Tibial nerve (tissue), 4 donors: ENCODE measurements at places on chromosomes 12 and 14.
A peak's percentile ranks its signal among the peaks of the same experiment; 100 is the strongest.

DNA sequence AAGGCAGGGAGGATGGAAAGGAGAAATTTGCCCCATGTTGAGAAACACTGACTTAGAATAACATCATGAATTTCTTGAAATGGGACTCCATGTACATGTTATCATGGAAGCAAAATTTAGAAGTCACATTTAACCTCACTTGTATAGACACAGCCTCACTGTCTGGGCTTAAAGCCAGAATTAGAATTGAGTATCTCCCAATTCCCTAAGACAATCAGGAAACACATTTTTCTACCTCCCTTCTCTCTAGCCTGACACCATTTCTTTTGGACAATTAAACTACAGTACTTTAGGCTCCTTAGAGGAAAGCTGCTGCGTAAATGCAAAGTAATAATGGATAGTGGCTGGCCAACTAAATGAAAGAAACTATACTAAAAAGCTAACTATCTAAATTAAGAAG is 795.5 kb downstream of the C12orf50 start:
- DNase-seq: no peak

DNA sequence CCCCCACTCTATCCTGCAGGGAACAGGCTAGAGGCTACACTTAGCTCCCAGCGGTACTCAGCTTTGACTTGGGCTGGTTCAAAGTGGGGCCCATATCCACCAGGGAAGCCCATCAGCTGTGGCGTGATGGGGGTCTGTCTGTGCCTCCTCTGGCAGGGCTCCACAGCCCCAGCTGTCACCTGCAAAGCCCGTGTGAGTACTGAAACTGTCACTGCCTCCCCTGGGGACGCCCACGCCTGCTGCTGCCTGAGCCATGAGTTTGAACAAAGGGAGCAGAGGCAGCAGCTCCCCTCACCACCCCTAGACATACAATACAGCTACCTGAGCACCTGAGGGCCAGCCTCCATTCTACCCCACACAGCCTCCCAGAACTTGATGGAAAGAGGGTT is 5.0 kb downstream of the REM2 start:
- no peak for DNase-seq

DNA sequence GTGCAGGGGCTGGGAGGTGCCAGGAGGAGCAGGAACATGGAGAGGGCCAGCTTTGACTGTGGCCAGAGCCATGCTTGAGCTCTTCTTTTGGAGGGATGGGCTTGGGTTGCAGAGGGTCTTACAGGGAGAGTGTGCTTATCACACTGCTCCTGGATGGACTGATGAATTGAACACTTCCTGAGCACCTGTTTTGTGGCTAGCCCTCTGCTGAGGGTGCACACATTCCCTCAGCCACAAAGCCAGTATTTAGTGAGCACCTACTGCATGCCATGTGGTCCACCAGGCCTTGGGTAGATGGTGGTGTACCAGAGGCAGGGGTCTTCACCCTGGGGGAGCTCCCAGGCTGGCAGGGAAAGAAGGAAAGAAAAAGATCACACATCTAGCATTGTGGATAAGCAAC is 118.9 kb downstream of the SLC25A47 start:
- no peak for DNase-seq

GRCh38 chr12:55818140-55818728 is 393 bp downstream of the ORMDL2 start:
- no peak for DNase-seq

DNA sequence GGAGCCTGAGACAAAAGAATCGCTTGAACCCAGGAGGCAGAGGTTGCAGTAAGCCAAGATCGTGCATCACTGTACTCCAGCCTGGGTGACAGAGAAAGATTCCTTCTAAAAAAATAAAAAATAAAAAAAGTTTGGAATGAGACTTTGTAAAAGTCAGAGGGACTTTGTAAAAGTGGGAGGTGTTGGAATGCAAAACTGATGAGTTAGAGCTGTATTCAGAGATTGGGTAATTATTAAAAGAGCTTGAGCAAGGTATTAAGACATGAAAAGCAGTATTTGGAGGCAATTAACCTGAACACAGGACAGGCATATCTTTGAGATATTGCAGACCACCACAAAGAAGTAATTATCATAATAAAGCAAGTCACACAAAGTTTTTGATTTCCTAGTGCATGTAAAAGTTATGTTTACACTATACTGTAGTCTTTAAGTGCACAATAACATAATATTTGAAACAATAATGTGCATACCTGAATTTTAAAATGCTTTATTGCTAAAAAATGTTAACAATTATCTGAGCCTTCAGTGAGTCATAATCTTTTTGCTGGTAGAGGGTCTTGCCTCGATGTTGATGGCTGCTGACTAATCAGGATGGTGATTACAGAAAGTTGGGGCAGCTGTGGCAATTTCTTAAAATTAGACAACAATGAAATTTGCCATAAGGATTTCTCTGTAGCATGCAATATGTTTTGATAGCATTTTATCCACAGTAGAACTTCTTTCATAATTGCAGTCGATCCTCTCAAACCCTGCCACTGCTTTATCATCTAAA is 33.1 kb downstream of the PHLDA1 start:
- DNase-seq: no peak

DNA sequence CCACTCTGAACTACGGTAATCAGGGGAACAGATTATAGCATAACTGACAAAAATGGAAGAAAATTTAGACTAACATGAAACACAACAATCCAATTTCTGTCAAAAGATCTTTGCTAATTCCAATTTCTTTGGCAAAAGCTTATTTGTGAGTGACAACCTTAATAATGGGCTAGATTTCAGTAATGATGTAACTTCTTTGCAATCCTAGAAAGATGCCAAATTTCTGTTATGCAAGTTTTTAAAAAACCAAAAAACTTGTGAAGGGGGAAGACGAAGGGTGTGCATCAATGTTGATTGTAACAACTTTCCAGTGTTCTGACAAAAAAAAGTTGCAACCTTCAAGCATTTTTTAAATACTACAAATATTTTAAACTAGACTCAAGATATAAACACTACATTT is 59.9 kb downstream of the DICER1 start:
- no peak for DNase-seq

- DNase-seq: no peak
These were observed 161.3 kb downstream of the C12orf42 start for GRCh38 chr12:103334466-103334865.

- DNase-seq: no peak
These were observed 2.1 kb downstream of the ITPK1 start for GRCh38 chr14:93113678-93114067.

- DNase-seq: no peak
These were observed 9.1 kb downstream of the PSEN1 start for GRCh38 chr14:73145371-73145770.

DNA sequence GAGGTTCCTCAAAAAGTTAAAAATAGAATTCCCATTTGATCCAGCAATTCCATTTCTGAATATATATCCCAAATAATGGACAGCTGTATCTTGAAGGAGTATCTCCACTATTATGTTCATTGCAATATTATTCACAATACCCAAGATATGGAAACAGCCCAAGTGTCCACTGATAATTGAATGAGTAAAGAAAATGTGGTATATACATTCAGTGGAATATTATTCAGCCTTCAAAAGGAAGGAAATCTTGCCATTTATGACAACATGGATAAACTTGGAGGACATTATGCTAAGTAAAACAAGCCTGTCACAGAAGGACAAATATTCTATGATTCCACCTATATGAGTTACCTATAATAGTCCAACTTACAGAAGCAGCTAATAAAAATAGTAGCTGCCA is 979.0 kb downstream of the SLC6A15 start:
- DNase-seq: no peak

- no peak for DNase-seq
These were observed 99.1 kb upstream of the DYNC1H1 start for GRCh38 chr14:101865288-101865687.

DNA sequence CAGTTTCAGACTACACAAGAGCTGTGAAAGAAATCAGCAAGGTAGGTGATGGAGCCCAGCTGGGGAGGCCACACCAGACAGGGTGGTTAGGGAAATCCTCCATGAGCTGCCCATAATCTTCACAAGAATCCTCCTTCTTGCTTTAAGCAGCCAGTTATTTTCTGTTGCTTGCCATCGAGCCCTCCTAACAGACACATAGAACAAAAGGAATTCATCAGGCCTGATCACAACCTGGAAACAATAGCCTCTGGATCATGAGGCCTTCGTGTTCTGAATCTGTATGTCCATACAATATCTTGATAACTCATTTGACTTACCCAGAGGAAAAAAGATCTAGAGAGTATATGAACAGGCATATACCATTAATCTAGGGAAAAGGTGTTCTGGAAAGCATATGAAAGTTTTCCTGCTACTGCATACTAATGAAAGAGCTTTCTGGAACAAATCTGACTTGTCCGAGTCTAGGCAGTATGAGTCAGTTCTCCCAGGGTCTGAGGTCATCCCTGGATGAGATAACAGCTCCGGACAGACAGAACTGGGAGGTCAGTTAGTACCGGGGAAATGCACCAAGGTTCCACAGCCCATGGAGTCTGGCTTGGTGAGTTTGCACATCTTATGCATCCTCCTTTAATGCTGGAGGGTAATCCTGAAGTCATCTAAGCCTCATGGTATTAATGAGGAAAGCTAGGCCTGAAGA is 52.8 kb upstream of the ELK3 start:
- no peak for DNase-seq

DNA sequence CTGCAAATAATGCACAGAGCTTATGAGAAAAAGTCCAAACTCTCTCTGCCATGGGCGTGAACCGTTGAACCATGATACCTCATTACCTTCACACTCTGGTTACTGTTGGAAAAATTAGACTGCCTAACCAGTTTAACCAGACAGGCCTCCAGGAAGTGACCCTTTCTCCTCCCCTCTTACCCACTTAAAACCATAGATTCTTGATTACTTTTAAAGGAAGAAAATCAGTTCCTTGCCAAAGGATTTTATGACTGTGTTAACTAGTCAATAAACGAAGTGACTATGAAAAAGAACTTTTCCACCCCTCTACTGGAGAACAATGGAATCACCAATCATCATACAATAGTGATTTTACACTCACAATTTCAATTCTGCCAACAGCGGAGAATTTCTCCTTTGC is 254.0 kb upstream of the ATP2B1 start:
- no peak for DNase-seq

DNA sequence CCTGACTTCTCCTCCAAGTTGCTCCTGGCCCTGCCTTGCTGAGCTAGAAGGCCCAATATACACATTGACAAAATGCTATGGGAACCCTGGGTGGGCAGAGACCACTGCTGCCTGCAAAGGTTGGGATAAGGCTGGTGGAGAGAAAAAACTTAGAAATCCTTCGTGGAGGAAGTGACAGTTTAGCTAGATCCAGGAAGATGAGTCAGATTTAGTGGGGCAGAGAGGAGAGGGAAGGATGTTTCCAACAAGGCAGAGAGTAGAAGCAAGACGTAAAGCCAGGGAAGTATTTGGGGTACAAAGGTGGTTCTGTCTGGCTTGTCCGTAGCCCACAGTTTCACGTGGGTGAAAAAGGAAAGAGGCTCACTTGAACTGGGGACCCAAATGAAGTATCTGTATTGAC is 69.0 kb upstream of the CLMN start:
- DNase-seq: no peak

DNA sequence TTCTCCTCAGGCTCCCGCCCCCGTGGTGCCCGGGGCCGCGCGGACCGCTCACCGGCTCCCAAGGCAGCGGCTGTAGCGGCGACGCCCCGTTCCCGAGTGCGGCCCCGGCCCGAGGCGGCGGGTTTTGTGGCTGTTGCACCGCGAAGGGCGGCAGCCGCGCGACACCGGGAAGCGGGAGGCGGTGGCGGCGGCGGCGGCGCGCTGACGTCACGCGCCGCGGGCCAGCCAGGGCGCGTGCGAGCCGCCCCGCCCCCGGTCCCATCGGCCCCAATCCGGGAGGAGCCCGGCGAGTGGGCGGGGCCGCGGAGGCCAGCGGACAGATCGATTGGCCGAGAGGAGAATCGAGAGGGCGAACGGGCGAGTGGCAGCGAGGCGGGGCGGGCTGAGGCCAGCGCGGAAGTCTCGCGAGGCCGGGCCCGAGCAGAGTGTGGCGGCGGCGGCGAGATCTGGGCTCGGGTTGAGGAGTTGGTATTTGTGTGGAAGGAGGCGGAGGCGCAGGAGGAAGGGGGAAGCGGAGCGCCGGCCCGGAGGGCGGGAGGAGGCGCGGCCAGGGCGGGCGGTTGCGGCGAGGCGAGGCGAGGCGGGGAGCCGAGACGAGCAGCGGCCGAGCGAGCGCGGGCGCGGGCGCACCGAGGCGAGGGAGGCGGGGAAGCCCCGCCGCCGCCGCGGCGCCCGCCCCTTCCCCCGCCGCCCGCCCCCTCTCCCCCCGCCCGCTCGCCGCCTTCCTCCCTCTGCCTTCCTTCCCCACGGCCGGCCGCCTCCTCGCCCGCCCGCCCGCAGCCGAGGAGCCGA is at the start of gene YY1:
YY1 (plus strand) TSS at position 726 of the 792 bp plus-strand sequence. CDS start 101 bp downstream, outside the sequence.
- DNase-seq: peak; percentile 99

GRCh38 chr12:81758421-81759189 is 545 bp downstream of the PPFIA2 start:
- no peak for DNase-seq

- DNase-seq: no peak
These were observed 8.4 kb upstream of the SALL2 start for GRCh38 chr14:21534576-21534975.

DNA sequence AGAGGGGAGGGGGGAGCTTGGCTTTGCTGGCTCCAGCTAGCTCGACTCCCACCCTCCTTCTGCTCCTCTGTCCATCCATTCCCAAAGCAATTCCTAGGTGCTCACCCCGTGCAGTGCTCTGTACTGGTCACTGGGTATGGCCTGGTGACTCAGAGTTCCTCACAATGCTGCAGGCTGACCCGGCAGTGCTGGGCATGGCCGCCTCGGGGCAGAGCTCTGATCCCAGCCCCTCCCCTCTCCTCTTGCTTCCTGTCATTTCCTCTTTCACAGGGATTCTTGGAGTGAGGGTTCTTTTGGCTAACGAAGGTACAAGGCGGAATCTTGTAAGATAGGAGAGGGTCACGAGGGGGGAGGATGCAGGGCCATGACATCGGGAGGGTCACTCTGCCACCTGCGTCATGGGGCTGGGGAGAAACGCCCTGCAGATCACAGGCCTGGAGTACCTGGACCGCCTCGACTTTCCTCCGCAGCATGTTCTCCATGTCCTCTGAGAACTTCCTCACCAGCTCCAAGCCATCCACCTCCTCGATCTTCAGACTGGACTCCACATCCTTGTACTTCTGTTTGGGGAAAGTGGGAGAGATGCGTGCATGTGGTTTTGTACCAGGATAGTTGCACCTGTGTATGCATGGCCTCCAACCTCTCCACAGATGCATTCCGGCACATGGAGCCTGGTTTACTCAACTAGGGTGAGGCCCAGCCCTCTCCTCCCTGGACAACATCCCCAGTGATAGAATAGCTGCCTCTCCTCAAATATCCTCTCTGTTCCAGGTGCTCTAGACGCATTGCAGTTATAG is 5.7 kb downstream of the CACNA2D4 start:
- peak; percentile 2 for DNase-seq

DNA sequence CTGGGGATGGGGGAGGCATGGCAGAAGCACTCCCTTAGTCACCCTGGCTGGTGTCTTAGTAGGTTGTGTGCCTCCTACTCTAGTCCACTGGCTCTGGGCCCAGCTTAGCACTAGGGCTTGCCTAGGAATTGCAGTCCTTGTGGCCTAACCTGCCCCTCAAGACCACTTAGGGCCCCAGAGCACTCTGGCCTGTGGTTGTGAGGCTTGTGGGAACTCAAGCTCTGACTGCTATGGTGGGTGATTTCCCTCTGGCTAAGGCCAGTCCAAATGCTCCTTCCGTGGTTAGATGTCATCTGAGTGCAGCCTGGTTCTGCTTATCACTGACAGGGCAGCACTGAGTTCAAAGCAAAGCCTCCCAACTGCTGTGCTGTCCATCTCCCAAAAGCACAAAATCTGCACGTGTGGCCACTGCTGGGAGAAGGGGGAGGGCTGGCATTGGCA is 20.2 kb downstream of the FGD4 start:
- no peak for DNase-seq

GRCh38 chr14:104178279-104178678 is 39.9 kb downstream of the KIF26A start:
- no peak for DNase-seq

GRCh38 chr12:102005256-102005655 is 56.5 kb downstream of the WASHC3 start:
- no peak for DNase-seq
